Thoracic aorta (tissue), 2 donors: ENCODE measurements at places on chromosomes 5 and 9.

DNA sequence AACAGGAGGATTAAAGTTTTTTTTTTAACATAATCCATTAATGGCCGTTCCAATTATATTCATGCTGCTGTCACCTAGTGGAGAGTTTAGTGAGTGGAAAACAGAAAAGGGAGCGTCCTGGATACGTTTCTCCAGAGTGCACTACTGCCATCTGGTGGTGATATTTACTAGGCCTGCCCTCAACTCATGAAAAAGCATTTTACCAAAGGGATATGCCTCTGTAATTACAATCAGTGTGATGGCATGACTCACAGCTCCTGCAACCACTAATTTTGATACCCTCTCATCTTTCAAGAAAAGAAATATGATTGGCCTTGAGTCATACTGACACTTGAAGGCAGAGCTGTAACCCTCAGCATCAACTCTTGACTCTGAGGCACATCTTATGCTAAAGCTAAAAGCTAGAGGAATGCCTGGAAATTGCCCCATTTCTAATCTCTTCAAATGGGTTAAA, 20.1 kb downstream of the MINAR2 start:
- DNase-seq = peak; percentile 21

- DNase-seq = no peak
Measured at GRCh38 chr9:124855944-124856765, 2.9 kb downstream of the WDR38 start.

- no peak for DNase-seq
Measured at GRCh38 chr5:406041-406440, 36.9 kb upstream of the EXOC3 start.

GRCh38 chr5:169837686-169838085, 142.6 kb downstream of the INSYN2B start:
- no peak for DNase-seq

GRCh38 chr9:4794691-4795090, 1.9 kb downstream of the RCL1 start:
- no peak for DNase-seq

DNA sequence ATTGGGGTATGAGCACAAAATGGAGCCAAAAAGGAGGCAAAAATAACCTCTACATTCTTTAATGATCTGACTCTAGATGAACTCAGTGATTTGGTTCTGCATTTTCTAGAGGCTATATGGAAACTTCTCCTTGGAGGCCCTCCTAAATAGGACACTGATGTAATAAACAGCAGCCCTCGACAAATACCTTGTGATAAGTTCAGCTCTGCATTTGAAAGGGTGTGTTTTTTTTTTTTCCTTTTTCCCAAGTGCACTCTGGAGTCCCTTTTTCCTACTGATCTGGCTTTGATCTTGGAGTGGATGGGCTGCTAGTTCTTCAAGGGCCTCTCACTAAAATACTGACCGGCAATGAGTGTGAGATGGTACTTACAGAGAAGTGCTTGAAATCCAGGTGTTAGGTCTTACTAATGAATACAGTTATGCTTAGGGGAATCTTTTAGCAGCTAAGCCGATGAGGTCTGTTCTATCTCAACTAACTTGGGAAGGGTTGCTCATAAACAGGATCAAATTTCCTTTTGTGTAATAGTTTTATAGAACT, 161.7 kb downstream of the MAST4 start:
- DNase-seq = no peak

DNA sequence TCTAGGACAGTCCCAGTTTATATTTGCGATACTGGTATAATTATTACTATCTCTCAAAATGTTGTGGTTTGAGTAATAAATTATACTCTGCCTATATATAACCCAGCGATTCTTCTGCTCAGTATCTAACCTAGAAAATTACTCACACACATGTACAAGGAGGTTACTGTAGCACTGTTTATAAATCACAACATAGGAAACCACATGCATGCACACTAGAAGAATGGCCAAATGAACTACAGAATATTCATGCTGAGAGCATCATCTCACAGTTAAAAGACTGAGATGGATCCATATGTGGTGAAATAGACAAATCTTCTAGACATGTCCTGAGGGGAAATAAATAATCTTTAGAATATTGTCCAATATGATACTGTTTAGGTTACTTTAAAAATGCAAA, 62.1 kb downstream of the INSYN2B start:
- DNase-seq = no peak

GRCh38 chr5:38319491-38319890, 61.1 kb downstream of the EGFLAM start:
- no peak for DNase-seq

DNA sequence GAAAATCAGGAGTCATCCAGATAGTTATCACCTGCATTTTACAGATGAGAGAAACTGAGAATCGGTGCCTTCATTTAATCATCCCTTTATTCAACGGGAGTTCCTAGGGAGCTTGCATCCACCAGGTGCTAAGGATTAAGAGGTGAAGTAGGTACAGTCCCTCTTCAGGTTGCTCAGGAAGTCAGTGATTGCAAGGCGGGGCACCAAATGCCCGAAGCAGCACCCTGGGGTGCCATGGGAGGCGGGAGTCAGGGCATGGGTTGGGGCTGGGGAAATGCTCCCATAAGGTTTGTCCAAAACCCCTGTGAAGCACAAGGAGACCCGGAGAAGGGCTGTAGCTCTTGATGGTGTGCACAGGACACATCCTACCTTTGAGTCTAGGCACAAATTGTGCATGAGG, 98.8 kb upstream of the KLF4 start:
- no peak for DNase-seq

GRCh38 chr9:32405506-32405905, 21.1 kb downstream of the ACO1 start:
- no peak for DNase-seq

DNA sequence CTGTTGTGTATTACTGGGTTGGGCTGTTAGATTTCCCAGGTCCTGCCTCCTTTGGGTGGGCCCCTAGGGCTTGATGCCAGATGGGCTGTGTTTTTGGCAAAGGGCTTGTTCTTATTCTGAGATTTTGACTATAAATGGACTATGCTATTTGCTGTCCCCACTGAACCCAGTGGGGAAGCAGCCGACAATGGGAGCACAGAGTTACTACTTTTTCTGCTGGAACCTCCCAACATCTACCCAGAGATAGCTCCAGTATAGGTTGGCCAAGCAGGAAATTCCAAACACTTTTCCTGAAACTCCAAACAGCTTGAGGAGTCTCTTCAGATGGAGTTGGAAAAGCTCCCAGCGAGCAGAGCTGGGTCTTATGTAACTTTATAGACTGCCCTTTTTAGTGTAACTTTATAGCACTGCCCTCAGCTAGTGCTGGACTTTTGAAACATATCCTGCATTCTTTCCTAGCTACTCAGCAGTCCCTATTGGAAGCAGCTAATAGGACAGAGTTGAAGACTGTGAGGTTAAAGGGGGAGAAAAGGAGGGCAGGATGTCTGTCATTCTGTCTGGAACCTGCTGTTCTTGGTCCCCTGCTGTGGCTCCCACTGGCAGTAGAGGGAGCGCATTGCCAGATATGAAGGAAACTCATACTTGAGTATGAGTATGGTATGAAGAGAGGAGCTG, 21.0 kb downstream of the RUSC2 start:
- DNase-seq = peak; percentile 63

DNA sequence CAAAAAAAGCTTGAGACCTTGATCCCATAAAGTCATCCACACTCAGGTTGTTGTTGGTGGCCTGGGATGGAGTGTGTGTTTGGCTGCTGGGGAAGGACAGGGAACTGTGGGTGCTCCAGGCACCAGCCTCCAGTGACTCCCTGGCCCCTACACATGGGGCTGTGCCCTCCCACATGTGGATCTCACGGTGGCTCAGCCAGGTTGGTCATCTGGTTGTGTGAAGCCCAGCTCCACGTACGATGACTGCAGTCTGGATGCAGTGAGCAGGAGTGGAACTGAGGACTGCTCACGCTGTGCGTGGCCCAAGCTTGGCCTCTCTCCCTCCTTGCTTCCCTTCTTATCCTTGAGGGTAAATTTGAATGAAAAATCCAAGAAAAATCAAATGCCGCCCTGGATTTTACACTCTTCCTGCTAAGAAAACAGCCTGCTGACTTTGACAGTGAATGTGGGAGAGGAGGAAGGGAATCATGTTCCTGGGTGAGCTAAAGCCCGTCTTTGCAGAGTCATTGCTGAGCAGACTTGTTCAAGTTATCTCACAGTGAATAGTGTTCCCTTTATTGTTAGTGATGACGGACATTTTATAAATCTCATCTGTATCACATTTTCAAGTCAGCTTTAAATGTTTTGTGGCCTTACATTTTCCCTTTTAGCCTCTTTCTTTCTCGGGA, 65.1 kb upstream of the CACNA1B start:
- DNase-seq = no peak

- no peak for DNase-seq
Measured at GRCh38 chr5:176337913-176338312, 23.7 kb downstream of the KIAA1191 start.
